ENCODE measurements at places on chromosomes 6 and 20.
A peak's percentile ranks its signal among the peaks of the same experiment; 100 is the strongest.

DNA sequence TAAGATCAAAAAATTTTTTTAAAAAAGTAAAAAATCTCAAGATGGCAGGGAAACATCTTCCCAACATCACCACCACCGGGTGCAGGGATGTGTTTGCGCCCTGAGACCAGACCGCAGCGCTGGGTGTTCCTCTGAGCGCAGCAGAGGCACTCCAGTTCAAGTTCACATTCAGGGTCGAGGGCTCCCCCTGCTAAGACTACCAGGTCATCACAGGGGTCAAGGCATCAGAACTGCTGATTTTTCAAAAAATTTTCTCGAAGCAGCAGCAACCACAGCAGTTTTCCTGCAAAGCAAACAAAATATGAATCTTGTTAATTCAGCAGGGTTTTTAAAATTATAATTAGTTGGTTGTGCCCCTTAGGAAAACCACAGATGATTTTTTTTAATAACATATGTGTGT, 83.1 kb downstream of the MYLK4 start:
- DNase-seq = no peak

DNA sequence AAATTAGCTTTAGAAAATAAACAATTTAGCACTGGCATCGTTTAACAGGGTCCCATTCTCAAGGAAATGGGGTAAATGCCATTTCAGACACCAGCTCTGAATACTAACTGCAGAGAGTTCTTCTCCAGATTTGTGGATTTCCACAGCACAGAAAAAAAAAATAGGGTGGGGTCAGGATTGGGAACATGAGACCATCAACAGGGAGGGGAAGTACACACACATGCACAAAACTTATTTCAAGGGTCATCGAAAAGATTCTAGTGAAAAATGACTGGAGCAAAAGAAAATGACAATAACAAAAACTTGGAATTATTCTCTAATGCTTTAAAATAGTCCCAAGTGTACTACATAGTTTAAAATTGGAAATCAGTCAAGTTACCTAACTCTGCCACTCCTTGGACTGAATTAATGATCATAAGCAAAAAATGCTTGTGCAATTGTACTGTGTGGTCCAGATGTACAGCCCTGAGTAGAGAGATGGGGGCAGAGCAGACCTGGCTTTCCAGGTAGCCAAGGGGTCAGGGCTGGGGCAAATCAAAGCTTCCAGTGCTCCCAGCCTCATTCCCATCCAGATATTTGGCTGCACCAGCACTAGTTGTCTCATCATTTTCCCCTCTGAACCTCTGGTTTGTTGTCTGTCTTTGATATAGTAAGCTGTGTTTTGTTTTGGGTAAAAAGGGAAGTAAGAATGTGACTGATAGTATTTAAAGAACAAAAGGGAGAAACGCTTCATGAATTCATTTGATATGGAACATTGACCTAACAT, 152.4 kb downstream of the SOBP start:
- no peak for DNase-seq

DNA sequence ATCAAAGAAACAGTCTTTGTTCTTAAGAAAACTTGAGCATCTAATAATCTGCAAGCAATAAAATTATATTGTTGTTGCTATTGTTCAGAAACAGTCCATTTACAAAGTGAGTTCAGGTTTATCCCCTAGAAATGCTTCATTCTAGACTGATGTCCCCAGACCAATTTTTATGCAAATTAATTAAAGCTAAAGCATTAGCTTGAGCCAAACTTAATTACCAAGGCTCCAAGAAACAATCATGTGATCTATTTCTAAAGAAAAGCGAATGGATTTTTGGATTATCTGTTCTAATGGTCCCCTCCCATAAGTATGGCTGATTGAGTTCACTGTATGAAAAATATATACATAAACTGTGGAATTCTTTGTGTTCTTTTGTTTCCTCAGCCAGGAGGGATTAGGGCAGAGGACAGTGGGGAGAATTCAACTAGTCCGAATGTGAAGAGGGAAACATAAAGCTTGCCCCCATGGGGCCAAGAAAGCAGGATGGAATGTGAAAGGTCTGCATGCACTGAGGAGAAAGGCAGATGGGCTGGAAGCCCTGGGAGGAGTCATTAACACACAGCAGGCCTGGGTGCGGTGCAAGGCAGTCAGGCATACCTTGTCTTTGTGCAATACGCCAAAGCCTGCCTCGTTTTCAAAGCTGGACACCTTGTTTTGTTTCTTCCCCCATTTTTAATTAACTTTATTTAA, 597.1 kb downstream of the KIF16B start:
- no peak for DNase-seq

DNA sequence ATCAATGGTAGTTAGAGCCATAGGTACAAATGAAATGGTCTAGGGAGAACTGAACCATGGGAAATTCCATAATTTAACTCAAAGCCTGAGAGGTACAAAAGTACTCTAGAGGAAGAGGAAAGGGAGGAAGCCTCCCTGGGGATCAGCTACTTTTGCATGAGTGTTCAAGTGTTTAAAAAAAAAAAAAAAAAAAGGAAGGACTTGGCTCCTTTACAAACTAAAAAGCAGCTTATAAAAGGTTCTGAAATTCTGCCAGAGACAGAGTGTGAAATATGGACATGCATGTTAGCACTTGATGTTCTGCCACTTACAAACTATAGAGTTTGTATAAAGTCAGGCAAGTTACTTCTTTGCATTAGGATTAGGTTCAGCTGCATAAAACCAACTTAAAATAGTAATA, 290.0 kb downstream of the TBC1D7 start:
- no peak for DNase-seq

DNA sequence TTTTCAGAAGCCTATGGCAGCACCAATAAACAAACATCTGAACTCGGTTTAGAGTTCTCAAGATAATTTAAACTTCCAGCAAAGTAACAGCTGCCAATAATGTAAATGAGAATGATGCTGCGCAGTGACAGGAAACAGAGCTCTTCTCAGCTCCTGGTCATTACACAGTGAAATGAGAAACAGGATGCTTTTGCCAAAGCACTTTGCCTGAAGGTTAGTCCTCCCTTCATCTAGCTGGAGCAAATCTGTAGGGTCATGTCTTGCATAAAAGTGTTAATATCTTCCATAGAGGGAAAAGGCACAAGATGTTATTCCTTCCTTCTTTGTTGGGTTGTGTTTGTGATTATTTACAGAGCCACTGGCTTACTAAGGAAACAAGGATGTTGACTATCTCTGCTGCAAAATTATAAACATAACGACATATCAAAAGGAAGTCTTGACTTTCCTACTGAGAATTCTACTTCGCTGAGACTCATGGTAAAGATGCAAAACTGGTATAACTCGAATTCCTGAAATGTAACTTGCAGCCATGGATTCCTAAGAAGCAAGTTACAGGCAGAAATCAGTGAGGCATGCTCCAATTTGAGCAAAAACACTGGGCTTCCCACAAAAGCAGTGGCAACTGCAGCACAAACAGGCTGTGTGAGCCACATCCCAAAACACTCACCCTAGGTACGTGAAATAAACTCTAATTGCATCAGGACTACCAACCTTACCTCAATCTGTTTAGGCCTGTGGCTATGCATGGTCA, 102.5 kb upstream of the BEND6 start:
- no peak for DNase-seq

GRCh38 chr6:109073344-109074132, 21.1 kb downstream of the SESN1 start:
- peak; percentile 12 for DNase-seq

DNA sequence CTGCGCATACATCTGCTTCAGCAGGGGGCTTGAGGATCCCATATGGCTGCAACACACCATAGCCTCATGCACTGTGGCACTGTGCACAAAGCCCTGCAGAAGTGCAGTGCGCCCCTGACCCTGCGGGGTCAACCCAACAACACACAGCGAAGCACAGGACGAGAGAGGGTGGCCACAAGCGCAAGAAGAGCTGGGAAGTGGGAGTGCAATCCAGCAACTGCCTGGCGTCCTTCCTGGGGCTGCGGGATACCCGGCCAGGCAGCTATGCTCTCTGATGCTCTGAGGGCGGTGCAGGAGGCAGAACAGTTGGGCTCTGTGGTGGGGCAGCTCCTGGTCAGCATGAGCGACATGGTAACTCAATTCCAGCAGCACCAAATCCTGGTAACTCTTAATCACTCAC, 5.6 kb upstream of the ACSS1 start:
- DNase-seq = no peak

- no peak for DNase-seq
These were observed 729 bp downstream of the SMOC2 start for GRCh38 chr6:168441434-168442391.

DNA sequence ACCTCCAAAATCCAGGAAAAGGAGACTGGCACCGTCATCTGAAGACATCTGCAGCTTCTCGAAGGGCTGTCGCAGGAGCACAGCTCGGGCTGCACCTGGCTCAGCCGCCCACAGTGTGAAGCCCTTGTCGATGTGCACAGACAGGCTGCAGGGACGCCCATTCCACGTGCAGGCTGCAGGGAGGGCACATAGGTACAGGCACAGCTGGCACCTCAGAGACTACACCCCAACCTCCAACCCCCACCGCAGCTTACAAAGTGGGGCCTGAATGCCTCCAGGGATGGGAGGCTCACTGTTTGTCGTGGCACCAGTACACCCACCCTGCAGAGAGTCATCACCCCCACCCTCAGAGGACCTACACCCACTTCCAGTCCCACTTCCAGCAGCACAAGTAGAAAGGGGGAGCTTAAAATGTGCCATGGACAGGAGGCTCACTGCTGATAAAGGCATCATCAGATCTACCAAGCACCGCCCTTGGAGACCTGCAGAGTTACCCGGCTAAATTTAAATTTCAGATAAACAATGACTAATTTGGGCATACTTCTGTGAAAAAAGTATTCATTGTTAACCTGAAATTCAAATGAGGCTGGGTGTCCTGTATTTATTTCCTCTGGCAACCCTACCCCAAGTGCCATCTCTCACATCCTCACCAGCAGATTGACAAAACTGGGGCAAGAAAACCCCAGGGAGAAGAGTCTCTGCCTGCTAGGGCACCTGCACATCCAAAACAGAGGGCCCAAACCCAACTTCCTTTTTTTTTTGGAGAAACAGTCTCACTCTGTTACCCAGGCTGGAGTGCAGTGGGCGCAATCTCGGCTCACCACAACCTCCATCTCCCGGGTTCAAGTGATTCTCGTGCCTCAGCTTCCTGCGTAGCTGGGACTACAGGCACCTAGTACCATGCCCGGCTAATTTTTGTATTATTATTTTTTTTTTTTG, 7.7 kb upstream of the CDK5RAP1 start:
- no peak for DNase-seq

DNA sequence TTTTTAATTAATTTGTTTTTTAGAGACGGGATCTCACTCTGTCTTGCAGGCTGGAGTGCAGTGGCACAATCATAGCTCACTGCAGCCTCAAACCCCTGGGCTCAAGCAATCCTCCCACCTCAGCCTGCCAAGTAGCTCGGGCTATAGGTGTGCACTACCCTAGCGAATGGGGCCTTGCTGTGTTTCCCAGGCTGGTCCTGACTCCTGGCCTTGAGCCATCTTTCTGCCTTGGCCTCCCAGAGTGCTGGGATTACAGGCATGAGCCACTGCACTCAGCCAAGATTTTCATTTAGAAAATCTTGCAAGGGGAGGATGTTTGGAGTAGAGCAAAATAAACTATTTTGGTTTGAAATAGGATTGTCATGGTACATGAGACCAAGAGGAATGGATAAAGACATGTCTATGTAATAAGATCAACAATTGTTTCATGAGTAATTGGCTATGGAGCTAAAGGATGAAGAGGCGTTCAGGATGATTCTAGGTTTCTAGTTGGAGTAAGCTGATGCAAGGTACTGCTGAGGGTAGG, 237.8 kb downstream of the UST start:
- no peak for DNase-seq

DNA sequence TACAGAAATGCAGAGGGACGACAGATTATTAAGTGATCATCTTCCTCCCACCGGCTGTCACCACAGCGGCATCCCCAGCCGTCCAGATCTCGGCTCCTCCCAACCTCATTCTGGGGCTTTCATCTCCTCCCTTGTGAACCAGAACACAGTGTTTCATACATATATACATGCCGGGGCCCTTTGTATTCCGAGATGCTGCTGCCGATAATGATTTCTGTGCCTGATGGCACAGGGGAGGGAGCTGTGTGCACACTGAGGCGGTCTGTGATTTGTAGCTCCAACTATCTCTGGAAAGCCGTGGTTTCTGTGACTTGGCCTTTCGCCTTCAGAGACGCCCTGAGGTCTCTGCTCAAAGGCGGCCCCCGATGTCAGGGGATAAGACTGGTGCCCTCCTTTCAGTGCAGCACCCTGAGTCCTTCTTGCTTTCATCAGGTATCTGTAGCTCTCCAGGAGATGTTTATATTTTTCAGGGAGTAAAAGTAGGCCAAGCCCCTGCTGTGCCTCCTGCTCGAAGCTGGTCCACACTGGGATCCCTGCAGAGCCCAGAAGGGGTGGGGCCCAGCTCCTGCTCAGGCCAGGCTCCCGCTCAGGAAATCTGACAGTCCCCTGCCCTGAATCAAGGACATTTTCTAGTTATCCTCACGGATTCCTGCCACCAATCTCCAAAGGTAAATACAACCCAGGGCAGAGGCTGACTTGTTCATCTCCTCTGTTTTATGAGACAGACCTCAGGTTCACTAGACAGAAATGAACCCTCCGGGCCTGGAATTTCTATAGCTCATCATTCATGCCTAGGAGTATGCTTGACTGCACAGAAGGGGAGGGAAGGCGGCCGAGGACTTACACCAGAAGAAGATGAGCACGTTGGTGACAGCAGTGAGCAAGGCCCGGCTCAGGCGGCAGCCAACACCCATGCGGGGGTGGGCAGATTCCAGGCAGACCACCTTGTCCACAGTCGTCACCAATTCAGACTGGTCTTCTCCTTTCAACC, 11.2 kb downstream of the LEMD2 start:
- DNase-seq = no peak

DNA sequence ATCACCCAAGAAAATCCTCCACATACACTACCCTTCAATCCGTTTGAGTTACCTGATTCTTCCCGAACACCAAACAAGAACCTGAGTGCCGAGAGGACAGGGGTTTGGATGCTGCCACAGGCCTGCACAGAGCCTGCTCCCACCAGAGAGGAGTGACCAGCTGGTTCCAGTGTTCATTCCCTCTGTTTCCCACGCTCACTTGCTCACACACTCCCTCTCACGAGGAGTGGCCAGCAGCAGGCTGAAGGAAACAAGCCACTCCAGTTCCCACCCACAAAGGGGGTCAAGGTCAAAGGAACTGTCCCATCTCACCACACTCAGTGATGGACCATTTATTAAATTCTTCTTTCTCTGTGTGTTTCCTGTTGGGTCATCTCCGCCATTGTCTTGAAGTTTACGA, 97.2 kb upstream of the SNX9 start:
- DNase-seq = no peak
